ENCODE measurements at places on chromosomes 2 and 18.

DNA sequence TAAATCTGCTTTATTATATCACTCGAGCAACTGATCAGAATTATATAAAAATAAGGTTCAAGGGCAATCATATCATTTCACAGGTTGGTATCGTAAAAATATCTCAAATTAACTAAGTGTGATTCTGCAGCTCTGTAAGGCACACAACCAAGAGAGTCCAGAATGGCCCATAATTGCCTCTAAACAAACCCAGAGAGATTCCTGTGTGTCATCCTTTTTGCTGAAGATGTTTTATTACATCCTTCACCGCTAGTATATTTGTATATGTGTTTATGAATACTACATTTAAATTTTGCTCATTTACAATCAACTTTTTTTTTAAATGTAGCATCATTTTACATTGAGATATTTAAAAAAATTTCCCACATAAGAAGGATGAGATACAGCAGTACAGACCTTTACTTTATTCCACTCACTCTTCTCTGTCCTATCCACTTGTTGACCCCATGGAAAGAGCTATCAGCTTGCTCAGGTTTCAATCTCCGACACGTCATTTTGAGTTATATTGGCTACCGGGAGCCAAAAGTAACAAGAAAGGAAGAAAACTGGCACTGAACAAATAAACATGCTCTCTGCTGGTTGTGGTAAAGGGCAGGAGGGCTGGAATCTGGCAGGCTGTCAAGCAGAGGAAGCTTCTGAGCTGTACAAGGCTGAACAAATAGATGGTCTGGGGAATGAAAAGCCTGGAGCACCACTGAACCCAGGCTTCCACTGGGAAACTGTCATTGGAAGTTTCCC lies 23.1 kb downstream of the PLA2R1 start:
- no peak for DNase-seq

GRCh38 chr18:32478807-32479206 lies 8.1 kb upstream of the GAREM1 start:
- DNase-seq: no peak

- no peak for DNase-seq
Observed at GRCh38 chr18:10057894-10058791, 144.3 kb downstream of the VAPA start.

- no peak for DNase-seq
Observed at GRCh38 chr2:172953970-172954852, 121.4 kb upstream of the MAP3K20 start.

DNA sequence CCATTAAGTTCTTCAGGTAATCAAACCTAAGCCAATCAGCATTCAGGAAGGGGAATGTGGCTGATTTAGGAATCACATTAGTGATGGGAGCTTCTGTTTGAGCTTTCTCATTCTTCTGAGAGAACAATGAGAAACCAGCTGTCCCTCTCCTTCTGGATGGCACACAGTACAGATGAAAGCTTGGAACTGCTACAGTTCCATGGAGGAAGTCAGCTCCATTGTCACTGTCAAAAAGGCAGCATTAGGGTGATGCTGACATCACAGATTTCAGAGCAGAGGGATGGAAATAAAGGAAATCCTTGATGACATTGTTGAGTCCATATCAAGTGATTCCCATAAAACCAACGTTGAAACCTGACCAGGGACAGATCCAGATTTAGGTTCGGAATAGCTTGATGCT lies 36.1 kb upstream of the ACYP2 start:
- no peak for DNase-seq
